ENCODE measurements at places on chromosomes 12 and 14.

- no peak for DNase-seq
These were observed 55.7 kb downstream of the PAX9 start for GRCh38 chr14:36717363-36717762.

- no peak for DNase-seq
These were observed 5.2 kb upstream of the GNG2 start for GRCh38 chr14:51855234-51855633.

DNA sequence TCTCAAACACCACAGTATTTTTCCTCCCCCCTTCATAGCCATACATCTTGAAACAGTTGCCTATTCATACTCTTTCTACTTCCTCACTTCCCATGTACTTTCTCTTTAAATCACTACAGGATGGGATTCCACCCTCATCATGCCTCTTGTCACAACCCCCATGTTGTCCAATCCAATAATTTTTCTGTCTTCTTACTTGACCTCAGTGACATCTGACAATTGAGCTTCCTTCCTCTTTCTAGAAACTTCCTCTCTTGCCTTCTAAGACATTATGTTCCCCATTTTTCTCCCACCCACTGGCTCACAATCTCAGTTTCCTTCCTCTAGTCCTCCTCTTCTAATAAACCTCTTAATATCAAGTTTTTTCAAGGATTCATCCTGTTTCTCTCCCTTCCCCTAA, 5.3 kb downstream of the C2CD5 start:
- no peak for DNase-seq

- DNase-seq: no peak
These were observed 42.8 kb downstream of the PITPNM2 start for GRCh38 chr12:123107926-123108681.

DNA sequence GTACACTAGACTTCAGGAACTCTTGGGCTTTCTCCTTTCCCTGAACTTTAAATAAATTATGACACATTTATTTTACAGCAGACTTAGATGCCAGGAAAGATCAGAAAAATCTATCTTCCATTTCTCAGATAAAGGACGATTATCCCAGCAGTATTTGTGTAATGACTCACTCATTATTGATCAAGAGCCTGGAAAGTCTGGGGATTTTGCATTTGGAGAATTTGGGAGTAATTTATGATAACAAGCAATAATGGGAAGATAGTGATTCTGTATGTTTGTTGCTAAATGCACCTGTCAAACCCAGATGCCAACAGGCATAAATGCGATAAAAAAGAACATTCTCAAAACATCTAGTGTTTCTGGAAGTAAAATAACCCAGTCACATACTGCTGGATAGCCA, 480.2 kb upstream of the ATP2B1 start:
- DNase-seq: no peak

DNA sequence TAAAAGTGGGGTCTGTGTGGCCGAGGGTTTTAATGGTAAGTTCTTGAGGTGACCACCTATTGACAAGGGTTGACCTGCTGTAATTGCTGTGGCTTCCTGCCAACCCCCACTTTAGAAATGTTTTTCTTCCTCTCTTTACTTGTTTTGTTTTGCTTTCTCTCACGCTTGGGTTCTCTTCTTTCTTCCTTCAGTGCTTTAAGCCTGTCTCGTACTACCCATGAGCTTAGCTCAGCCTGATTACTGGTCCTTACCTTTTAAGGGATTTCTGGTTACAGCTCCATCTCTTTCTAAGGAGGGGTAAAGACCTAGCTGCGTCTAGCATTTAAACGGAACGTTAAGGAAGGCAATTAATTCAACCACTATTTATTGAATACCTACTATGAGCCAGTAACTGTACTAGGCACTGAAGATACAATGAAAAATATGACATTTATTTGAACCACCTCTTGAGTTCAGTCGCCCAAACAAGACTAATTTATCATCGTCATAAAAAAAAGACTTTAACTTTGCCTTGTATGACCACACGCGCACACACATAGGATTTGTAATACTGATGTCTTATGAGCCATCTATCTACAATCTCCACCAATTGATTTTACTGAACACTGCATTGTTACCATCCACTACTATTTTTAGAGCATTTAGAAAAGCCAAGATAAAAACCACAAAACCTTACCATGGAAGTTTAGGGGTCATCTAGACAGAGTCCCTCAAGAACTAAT, 888 bp upstream of the PPP1R12A start:
- no peak for DNase-seq

DNA sequence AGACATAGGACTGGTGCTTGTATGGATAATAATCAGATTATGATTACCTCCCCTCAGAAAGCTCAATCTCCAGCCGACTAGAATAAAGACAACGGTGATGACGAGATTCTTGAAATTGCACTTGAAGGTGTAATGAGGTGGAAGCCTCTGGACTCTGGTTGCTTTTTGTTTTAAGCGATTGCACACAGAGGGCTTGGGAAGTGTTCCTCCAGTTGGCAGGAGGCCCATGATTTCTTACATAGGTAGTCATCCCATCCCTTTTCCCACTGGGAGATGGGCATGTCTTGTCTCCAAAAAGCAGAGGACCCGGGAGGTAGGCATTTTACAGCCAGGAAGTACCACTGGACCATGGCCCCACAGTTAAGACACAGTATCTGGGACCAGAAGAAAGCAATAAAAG, 165.7 kb upstream of the FKBP4 start:
- no peak for DNase-seq

- DNase-seq: no peak
These were observed 18.8 kb downstream of the CEP170B start for GRCh38 chr14:104883681-104884361.

GRCh38 chr12:59595883-59596540, at the start of gene SLC16A7:
TSS of gene SLC16A7 (plus strand) at chr12:59596029. CDS start at chr12:59704802, 108,773 bp downstream.
- DNase-seq: peak; percentile 74

GRCh38 chr14:37559386-37559785, 35.7 kb downstream of the FOXA1 start:
- no peak for DNase-seq
